ENCODE measurements at places on chromosomes 4 and X.

DNA sequence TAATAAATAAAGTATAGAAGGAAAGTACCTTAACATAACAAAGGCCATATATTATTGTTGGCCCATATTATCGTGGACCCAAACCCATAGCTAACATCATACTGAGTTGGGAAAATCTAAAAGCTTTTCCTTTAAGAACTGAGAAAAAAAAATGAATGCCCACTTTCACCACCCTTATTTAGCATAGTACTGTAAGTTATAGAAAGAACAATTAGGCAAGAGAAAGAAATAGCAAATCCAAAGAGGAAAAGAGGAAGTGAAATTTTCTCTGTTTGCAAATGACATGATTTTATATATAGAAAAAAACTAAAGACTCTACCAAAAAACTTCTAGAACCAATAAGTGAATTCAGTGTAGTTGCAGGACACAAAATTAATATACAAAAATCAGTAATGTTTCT lies 1854.6 kb downstream of the PCDH7 start:
- no peak for DNase-seq

- DNase-seq = no peak
Observed at GRCh38 chrX:30822068-30822681, 66.9 kb downstream of the TAB3 start.

GRCh38 chr4:4422856-4423499 lies 36.1 kb downstream of the NSG1 start:
- DNase-seq = no peak

DNA sequence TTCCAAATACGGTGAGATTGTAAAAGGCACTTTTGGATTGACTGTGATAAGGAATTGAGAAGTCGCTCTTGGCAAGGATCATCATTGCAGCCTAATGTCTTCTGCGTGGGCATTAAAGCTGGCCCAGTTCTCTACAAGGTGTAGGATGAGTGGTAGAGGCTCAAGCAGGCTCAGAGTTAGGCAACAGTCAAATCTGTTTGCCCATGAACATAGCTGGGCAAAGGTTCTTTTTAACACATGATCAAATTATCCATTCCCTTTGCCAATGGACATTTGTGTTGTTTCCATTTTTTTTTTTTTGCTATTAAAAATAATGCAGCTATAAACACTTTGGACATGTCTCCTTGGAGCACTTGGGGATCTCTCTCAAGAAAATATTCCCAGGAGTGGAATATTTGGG lies 229.1 kb upstream of the FAT1 start:
- no peak for DNase-seq

DNA sequence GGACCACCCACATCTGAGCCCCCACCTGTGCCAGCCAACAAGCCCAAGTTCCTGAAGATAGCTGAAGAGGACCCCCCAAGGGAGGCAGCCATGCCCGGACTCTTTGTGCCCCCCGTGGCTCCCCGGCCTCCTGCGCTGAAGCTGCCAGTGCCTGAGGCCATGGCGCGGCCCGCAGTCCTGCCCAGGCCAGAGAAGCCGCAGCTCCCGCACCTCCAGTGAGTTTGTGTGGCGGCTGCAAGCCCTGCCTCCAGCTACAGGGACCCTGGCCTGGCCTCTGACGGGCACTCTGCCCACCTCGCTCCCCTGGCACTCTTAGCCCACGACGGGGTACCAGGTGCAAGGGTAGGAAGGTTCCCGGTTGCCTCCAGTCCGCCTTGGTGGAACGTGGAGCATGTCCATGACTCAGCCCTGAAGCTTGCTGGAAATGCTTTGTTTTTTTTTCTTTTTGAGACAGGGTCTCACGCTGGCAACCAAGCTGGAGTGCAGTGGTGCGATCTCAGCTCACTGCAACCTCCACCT lies 13.7 kb upstream of the ADD1 start:
- no peak for DNase-seq

GRCh38 chr4:53376900-53377299 lies 541 bp upstream of the FIP1L1 start:
- no peak for DNase-seq

DNA sequence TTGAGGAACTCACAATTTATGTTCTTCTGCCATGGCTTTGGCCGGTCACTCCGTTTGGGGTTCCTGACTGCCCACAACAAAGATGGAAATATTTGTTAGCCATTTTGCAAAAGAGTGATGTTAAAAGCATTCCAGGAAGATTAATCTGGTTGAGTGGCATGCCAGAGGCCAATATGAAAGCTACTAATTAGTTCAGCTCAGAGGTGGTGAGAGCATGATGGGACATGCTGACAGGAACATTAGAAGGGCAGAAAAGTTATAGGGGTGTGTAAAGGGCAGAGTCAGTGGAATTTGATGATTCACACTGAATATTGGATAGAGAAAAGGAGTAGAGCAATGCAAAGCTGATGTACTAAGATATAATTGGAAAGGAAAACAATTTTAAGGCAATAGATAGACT lies 94.4 kb downstream of the TLL1 start:
- no peak for DNase-seq

All from stimulated activated CD4-positive, alpha-beta T cell treated with anti-CD3 and anti-CD28 coated beads, Interleukin-15, amount 100 ng/mL, for 24 hours (primary cell).